ENCODE measurements at places on chromosomes 16 and 17.

GRCh38 chr17:45782889-45783592 is 1.1 kb upstream of the CRHR1 start:
- no peak for DNase-seq

GRCh38 chr16:11526655-11527350 is 59.9 kb downstream of the LITAF start:
- no peak for DNase-seq

DNA sequence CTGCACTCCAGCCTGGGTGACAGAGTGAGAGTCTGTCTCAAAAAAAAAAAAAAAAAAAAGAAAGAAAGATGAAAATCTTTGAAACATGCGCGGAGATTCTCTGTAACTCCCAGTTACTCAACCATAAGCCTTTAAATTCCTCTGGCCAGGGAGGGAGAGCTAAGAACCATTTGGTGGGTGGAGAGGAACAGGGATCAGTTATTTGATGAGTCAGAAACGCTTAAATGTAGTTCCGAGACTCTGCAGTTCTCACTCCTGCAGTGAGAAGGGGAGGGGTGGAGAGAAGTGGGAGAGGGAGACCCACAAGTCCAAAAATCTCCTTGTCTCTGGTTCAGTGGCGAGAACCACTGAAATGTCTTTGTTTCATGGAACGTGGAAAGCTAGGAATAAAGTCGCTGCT is 266.7 kb downstream of the SOX9 start:
- DNase-seq, result no peak

- DNase-seq, result peak; percentile 94
Measured at GRCh38 chr17:57892820-57893595, 43.2 kb upstream of the MRPS23 start.
